ENCODE measurements at places on chromosomes 3 and 15. TPM values are rescaled to one million over a fixed set of nuclear protein-coding genes. Genes with fewer than 3 reads are reported as not detected.
A peak's percentile ranks its signal among the peaks of the same experiment; 100 is the strongest.

- no peaks in the 10 kb centered on the region for H3K27me3 ChIP-seq
- DNase-seq, result no peak
- H3K4me1 ChIP-seq, result peaks cover 5% of the 10 kb centered on the region
- H3K4me3 ChIP-seq, result no peak overlapping the region
- no peaks in the 10 kb centered on the region for H3K36me3 ChIP-seq
These were observed 169.7 kb upstream of the TMCO5A start for GRCh38 chr15:37764733-37765191.

DNA sequence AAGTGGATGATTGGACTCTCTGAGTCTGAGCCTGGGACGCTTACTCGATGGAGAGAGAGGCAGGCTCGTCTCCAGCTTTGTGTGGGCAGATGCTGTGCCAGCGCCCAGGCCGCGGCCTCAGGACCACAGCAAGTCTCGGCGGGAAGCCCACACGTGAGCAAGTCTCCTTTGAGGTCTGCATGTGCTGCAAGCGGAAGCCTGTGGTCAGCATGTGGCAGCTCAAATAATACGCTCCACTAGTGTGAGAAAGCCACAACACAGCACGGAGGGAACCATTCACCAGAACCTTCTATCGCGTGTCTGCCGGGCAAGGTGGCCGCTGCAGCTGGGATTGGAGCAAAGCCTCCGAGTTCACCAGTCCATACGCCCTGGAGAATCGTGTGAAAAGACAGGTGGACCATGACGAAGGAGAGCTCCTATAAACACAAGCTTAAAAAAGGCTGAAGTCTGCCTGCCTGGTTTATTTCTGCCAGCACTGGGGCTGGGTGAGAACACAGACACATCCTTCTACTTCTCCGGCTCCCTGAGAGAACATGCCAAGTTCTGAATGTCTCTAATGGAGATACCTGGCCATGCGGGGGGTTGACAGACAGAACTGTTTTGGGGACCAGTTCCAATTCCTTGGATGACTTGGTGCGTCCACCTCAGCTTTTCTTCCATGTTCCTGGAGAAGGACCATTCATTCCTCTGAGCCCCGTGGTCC is 82.0 kb upstream of the LRIG1 start:
- H3K27me3 ChIP-seq, result no peaks in the 10 kb centered on the region
- no peak overlapping the region for H3K27ac ChIP-seq
- H3K4me3 ChIP-seq, result no peak overlapping the region
- H3K36me3 ChIP-seq, result no peaks in the 10 kb centered on the region

DNA sequence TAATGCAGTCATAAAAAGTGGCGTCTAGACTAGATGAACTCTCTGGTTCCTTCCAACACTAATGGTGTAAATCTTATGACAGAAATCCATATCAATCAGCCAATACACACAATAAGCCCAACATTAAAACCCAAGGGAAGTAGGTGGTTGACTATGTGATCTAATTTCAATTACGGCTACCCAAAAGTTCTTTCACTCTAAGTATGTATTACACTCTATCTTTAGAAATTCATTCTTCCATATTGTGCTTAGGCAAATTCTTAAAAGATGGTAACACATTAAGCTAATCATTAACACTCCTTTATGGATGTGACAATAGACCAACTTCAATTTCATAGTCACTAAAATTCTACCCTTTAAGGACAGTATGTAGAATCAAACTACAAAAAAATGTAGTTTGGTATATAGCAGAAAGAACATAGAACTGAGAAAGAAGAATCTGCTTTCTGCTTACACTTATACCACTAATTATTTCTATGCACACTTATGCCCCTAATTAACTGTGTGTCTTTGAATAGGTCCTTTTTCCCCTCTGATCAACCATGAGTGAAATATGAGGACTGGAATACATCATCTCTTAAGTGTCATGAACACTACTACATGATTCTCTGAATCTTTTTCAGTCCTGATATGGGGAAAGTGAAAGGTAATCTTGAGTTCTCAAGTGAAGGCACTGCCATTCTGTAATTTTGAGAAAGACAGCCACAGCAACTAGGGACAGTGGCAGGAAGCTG is 557.6 kb downstream of the IGSF11 start:
- H3K27me3 ChIP-seq, result no peaks in the 10 kb centered on the region
- no peak for DNase-seq
- no peaks in the 10 kb centered on the region for H3K4me1 ChIP-seq
- no peak overlapping the region for H3K27ac ChIP-seq

DNA sequence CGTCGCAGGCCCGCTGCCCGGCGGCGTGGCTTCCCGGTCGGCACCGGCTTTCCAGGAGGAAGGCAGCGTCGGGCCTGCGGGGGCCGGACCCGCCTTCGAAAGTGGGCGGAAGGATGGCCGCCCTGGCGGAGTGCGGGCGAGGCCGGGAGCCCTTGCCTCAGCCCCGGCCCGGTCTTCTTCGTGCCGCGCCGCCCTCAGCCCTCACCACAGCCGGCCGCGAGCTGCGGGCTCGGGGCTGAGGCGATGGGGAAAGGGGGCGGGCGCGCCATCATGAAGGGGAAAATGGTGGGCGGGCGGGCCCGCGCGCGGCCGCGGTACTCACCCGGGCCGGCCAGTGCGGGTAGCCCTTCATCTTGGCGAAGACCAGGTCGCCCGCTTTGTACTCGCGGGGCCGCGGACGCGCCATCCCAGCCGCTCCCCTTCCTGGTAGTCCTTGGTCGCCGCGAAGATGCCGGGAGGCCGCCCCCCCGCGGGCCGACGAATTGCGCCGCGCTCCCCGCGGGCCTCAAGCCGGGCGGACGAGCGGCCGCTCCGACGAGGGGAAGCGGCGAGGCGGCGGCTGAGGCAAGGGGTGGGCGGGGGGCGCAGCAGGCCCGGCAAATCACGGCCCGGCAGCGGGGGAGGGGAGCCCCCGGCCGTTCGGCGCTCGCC is 489 bp downstream of the HDGFL3 start:
- H3K36me3 ChIP-seq, result no peaks in the 10 kb centered on the region
- DNase-seq, result no peak
- no peaks in the 10 kb centered on the region for H3K27me3 ChIP-seq
- H3K4me3 ChIP-seq, result peak overlapping the region; percentile 97
- H3K27ac ChIP-seq, result no peak overlapping the region

DNA sequence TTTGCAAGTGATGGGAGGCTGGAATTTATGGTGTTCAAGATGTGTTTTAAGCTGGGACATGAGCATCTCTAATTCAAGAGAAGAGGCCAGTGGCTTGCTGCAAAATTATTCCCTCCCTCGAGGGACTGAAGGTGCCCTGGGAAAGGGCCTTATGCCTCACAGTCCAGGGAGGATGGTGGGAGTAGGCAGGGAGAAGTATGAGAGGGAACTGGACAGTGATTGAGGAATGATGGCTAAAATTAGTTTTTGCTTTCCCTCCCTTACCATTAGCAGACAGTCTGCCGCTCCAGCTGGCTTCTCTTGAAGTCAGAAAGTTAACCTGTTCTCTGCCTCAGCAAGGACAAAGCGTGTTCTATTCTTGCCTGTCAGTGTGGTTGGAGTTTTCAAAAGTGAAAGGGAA is 139.8 kb upstream of the SEMA6D start:
- H3K27me3 ChIP-seq, result peaks cover 8% of the 10 kb centered on the region
- H3K4me3 ChIP-seq, result no peak overlapping the region
- peaks cover 18% of the 10 kb centered on the region for H3K4me1 ChIP-seq
- H3K27ac ChIP-seq, result no peak overlapping the region

DNA sequence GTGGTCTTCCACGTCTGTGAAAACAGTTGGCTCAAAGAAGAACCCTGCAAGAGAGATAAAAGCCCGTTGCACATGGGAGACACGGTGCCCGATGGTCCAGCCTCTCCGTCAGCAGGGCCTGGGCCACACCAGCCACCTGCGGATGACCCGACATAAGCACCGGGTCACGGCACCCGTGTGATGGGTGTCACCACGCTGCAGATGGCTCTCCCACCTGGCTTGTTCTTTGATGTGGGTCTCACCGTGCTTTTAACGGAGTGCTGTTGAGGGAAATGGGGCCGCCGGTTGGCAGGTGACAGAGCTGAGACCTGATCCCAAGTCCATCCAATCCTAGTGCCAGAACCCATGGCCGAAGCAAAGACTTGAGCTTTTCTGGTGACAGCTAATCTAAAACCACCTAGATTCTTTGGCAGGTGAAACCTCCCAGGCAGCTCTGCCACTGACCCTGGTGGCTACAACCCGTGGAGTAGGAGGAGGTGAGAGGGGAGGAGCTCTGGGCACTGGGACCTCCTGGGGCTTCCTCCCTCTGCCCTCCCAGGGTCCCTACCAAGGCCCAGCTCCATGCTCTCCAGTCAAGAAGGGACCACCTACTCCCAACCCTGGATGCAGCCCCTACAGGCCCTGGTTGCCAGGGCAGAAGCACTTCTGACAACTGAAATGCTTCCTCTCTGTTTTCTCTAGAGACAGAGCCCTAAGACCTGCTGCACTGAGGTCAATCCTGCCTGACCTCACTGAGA is 23.4 kb upstream of the SLC41A3 start:
- no peaks in the 10 kb centered on the region for H3K27me3 ChIP-seq
- H3K36me3 ChIP-seq, result no peaks in the 10 kb centered on the region
- no peak overlapping the region for H3K4me3 ChIP-seq
- H3K4me1 ChIP-seq, result peaks cover 7% of the 10 kb centered on the region
- no peak overlapping the region for H3K27ac ChIP-seq

- peaks cover 26% of the 10 kb centered on the region for H3K27me3 ChIP-seq
- no peak for DNase-seq
- H3K4me3 ChIP-seq, result no peak overlapping the region
- H3K27ac ChIP-seq, result no peak overlapping the region
These were observed 312.2 kb downstream of the RYR3 start for GRCh38 chr15:33623010-33623409.

- H3K36me3 ChIP-seq, result no peaks in the 10 kb centered on the region
- H3K4me3 ChIP-seq, result no peak overlapping the region
- H3K27me3 ChIP-seq, result peaks cover 13% of the 10 kb centered on the region
- H3K27ac ChIP-seq, result no peak overlapping the region
These were observed 125.1 kb downstream of the TIGIT start for GRCh38 chr3:114418724-114419543.

DNA sequence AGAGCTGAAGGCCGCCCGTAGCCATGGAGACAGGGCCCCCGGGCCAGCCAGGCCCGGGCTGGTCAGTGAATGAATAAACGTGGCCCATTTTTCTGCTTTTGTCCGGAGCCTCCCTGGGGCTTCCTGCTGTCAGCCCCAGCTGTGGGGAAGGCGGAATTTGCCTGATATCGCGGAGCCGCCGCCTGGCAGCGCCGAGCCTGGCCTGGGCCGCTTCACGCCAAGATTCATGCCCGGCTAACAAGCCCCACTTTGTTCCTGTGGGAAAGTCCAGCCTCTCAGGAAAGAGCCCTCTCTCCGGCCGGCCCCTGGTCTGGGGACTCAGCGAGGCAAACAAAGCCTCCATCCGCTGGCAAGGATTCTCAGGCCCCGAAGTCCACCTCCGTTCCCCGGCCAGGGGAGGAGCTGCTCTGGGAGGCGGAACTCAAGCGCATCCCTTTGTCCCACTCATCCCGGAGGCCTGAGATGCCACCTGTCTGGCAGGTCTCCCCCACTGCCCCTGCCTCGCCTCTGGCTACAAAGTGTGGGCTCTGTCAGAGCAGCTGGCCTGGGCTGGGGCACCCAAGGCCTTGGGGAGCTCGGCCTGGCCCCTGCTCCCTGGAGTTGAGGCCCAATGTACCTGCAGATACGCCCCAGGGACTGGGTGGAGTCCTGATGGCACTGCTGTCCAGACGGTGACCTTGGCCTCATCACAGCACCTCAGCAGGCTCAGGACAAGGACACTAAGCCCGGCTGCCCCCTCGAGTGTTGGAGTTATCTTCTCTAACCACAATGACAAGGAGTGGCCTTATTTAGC is 51.6 kb upstream of the SLC6A11 start:
- peak; percentile 82 for DNase-seq
- H3K27me3 ChIP-seq, result peaks cover 36% of the 10 kb centered on the region
- no peak overlapping the region for H3K4me3 ChIP-seq
- no peaks in the 10 kb centered on the region for H3K4me1 ChIP-seq

GRCh38 chr15:98071786-98072185 is 111.3 kb downstream of the ARRDC4 start:
- no peaks in the 10 kb centered on the region for H3K36me3 ChIP-seq
- DNase-seq, result no peak
- H3K4me1 ChIP-seq, result peaks cover 68% of the 10 kb centered on the region
- no peak overlapping the region for H3K27ac ChIP-seq

DNA sequence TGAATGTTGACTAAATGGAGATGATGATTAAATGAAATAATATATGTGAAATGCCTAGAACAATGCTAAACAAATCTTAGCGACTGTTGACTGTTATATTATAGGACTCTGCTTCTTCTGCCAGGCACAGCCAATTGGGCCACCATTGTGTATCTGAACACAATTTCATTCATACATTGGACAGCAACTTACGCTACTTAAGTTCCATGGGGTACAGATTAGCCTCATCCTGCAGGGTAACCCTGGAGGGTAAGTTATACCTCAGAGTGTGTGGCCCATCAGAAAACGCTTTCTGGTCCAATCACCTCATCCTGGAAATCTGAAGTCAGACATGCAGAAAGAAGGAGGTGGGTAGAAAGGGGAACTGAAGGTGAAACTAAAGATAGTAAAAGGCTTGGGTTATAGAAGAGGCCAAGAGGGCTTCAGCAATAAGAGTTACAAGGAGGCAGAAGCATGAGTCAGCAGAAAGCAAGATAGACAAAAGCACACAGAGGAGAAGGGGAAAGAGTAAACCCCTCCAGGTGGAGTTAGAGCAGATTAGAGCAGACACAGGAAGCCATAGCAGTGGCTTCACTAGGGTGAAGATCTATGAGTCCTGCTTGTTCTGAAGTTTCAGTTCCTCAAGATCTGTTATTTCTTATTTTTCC is 119.3 kb upstream of the SLC24A5 start:
- no peak overlapping the region for H3K4me3 ChIP-seq
- H3K27me3 ChIP-seq, result peaks cover 7% of the 10 kb centered on the region
- H3K36me3 ChIP-seq, result no peaks in the 10 kb centered on the region
- H3K27ac ChIP-seq, result no peak overlapping the region
- peaks cover 15% of the 10 kb centered on the region for H3K4me1 ChIP-seq
- DNase-seq, result no peak

GRCh38 chr3:27553886-27554540 is 69.8 kb upstream of the SLC4A7 start:
- H3K27ac ChIP-seq, result peak overlapping the region; percentile 84
- no peak overlapping the region for H3K4me3 ChIP-seq
- DNase-seq, result no peak
- peaks cover 69% of the 10 kb centered on the region for H3K4me1 ChIP-seq
- H3K36me3 ChIP-seq, result no peaks in the 10 kb centered on the region
- H3K27me3 ChIP-seq, result no peaks in the 10 kb centered on the region

GRCh38 chr3:141489203-141489602 is 2.4 kb downstream of the RASA2 start:
- H3K27me3 ChIP-seq, result no peaks in the 10 kb centered on the region
- H3K27ac ChIP-seq, result no peak overlapping the region
- peaks cover 15% of the 10 kb centered on the region for H3K4me1 ChIP-seq
- DNase-seq, result no peak
- H3K4me3 ChIP-seq, result no peak overlapping the region

The SLC22A14 gene
- 0.47 TPM for total RNA-seq

The CFAP100 gene
- total RNA-seq, result not detected

The PLCD1 gene
- 21.8 TPM for total RNA-seq

The EAF2 gene
- 2.4 TPM for total RNA-seq

The CDHR4 gene
- not detected for total RNA-seq

The DPPA2 gene
- not detected for total RNA-seq

The NEIL1 gene
- total RNA-seq, result 34.0 TPM

The VEPH1 gene
- total RNA-seq, result 0.21 TPM
